GM23338 (cell line): ENCODE measurements at places on chromosomes 7 and 10.
A peak's percentile ranks its signal among the peaks of the same experiment; 100 is the strongest.

GRCh38 chr7:12369756-12370155 is 33.9 kb downstream of the VWDE start:
- DNase-seq, result no peak

- no peak for DNase-seq
Observed at GRCh38 chr7:33061282-33061937, 1.2 kb downstream of the NT5C3A start.

DNA sequence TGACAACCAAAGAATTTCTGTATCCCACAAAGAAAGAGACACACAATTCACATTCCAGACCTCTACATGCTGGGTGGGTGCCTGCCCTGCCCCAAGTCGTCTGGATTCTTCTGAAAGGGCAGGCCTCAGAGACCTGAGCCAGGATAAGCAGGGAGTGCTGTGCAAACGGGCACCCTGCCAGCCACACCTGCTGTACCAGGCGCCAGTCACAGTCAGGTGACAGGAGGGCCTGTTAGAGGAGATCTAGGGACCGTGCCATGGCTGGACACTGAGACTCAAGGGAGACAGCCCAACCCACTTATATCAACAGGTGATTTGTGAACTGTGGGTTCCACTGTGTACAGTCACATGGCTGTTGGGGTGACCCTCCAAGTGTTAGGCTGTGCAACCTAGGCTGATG is 103.1 kb upstream of the AFAP1L2 start:
- DNase-seq, result no peak

- DNase-seq, result peak; percentile 9
Observed at GRCh38 chr7:143504937-143505297, 27.2 kb downstream of the TAS2R41 start.

GRCh38 chr7:522071-522950 is 2.7 kb upstream of the PDGFA start:
- peak; percentile 55 for DNase-seq

DNA sequence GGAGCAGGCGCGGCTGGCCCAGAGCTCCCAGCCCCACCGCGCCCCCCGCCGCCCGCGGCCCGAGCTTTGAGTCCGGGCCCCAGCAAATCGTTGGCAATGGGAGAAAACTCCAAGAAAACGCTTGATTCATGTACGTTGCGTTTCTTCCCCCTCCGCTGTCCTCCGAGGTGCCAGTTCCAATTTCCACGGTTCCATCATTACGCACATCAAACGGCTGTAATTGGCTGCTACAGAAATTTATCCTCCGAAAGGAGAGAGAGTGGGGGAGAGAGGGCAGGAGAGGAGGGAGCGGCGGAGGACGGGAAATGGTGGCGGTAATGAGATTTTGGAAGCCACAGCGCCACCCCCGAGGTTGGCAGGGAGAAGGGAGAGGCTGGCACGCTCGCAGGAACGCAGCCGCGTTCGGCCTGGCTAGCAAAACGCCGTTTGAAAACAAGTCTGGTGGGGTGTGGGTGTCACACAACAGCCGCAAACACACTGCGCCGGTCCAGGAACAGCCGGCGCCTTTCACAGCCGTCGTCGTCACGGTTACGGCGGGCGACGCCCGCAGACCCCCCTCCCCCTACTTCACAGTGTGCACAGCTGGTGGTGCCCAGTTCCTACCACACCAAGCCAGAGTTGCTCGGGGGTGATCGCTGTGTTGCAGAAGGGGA is 57.5 kb downstream of the UNCX start:
- DNase-seq, result peak; percentile 41

- no peak for DNase-seq
Observed at GRCh38 chr7:86720306-86720705, 76.6 kb downstream of the GRM3 start.

DNA sequence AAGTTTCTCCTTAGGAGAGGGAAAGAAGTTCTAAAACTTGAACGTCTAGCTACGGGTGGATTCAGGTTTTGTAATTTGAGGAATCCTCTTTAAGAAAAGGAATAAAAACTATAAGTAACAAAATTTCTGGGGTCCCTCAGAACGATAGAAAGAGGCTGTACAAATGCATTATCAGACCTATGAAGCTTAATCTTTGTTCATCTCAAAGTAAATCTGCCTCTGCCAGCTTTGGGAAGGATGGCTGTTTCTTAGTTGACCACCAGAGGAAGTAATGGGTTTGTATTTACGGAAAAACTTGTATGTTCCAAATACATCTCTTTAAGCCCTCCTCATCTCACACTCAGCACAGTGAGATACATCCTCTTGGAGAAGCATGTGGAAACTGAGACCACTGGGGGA is 864 bp downstream of the PSTK start:
- peak; percentile 69 for DNase-seq

- no peak for DNase-seq
Observed at GRCh38 chr7:676972-677385, 49.5 kb upstream of the DNAAF5 start.

GRCh38 chr7:128215281-128215680 is 25.8 kb upstream of the LEP start:
- no peak for DNase-seq

- DNase-seq, result no peak
Observed at GRCh38 chr10:52486840-52487611, 172.9 kb downstream of the DKK1 start.

DNA sequence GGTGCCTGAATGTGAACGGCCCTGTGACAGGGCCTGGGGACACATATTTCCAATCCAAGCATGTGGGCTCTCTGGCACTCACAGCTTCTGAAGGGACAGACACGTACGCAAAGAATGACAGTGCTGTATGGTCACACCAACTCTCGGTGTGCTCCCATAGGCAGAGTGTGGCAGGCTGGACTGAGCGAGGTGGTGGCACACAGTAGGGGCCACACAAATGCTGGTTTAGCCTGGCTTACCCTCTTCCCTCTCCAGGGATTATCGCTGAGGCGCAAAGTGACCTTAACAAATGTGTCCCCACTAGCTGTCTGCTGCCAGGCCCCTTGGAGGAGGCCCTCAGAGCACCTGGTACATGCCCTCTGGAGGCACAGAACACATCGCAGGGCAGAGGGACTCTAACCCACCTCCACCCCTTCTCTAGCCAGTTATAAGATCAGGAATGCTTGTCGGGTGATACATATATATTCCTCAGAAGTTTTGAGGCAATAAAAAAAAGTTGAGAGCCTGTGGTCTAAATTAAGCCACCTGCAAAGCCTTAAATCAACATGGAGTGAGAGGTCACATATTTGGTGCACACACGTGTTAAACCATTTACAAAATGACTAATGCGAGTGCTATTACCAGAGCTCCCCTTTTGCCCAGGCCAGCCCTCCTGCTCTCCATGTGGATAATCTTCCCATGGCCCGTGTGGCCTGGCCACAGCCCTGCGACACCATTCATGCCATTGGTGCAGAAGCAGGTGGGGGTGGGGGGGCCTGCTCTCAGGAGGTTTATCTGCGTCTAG is 262.8 kb upstream of the GRB10 start:
- DNase-seq, result no peak

DNA sequence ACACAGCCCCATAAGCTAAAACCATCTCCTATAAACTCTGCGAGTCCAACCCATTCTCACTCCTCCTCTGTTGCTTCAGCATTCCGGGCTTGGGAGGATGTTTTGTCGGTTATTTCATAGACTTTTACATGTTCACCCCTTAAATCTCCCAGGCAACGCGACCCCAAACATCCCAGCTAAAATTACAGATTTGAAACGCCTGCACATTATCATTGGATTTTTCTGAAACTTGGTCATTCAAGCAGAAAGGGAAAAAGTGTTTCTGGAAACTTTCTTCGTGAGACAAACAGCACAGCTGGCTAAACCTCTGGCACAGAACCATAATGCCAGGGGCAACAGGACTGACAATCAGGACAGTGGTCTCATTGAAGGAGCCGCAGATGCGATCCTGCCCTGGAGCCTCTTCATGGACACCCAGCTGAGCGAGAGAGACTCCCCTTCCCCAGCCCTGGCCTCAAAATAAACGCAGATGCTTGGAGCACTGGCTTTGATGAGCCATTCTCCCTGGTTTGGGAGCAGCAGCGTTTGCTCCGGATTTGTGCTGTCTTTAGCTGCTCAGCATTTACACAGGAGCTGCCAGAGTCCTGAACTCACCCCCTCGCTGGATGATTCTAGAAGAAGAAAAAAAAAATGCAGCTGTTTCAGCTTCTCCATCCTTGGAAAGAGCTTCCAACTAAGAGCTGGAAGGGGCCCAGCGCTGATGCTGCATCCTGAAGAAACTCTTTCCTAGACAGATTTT is 30.1 kb downstream of the AFAP1L2 start:
- DNase-seq, result no peak

DNA sequence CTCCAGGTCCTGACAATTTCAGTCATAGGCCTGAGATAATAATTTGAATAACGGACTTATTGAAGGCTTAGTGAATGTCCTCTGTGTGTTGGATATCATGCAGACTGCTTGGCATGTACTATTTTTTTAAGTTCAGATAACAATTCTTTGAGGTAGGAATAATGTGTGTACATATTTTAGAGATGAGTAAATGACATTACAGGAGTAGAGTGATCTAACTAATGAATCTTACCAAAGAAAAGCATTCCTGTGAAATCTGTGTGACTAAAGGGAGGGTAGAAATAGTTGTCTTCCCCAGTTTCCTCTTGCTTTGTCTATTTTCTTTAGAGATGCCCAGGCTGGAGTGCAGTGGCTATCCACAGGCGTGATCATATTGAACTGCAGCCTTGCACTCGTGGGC is 391.8 kb upstream of the ETV1 start:
- no peak for DNase-seq

DNA sequence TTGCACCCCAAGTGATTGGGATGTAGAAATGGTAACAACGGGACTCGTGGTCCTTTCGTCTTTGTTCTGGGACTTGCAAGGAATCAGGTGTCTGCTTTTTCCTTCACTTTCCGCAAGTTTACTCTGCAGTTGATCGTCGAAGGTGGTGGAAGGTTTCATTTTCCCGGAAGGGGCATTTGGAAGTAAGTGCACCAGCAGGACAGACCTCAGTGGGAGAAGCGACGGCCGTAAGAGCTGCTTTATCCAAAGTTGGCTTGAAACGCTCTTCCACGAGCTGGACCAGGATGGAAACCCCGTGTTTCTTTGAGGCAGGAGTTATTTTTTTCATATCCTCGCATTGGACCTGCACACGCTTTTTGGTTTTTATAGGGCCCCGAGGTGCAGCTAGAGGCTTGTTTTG is 1.2 kb downstream of the BRI3 start:
- DNase-seq, result no peak

DNA sequence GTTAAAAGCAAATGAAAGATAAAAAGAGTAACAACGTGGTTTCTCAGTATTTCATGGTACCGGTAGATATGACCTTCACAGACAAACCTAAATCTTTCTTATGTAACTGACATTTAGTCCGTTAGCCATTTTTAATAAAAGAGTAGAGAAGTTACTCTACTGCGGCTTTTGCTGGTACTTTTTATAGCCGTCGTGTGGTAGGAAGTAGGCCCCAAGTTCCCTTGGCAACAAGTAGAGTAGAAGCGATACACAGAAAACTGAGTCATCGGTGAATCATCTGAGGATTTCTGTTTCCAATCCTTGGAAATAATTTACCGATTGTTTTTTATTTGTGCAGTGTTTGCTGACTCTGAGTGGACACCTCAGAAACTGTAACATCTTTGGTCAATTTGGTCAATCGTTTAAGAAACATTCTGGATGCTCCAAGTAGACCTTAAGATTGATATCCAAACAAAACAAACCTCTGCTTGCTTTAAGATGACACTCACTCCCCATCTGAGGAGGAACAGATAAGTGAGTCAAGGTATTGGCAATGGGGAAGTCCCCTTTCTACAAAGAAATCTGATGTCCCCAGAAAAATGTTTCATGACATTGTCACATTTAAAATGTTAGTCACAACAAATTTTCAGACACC is 63.9 kb upstream of the AHR start:
- DNase-seq, result peak; percentile 2

GRCh38 chr7:2248984-2249694 is 7.1 kb downstream of the NUDT1 start:
- peak; percentile 52 for DNase-seq

GRCh38 chr10:132812520-132812919 is 26.6 kb upstream of the NKX6-2 start:
- no peak for DNase-seq

DNA sequence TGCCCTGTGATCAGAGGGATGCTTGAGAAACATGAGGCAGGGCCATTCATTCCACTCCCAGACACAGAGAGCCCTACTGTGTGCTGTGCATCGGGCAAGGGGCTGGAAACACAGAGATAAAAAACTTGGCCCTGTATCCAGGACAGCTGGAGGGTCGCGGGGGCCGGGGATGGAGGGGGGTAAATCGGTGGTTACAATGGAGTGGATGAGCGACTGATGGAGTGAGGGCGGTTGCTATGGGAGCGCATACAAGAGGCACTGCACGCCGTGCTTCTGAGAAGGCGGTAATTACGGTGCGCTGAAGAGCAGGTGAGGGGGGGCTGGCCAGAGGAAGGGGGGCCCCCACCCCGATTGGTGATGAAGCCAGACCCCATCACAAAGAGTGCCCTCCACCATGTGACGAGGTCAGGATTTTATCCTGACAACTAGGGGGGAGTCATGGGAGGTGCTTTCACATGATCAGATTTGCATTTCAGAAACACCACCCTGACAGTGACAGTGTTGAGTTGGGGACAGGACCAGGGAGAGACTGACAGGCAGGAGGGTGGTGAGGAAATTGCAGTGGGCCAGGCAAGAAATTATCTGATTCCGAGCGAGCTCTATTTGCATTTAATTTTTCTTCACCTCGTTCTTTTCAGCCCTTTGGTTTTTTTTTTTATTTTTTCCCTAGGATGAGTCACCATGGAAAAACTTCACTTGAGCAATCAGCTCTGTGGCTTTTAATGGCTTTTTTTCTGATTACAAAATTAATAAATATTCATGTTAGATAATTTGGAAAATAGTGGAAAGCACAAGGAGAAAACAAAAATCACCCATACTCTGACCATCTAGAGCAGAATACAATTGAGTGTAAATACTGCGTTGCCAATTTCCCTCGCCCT is 7.8 kb downstream of the CPA5 start:
- DNase-seq, result no peak

GRCh38 chr10:74936577-74937265 is 110.3 kb downstream of the KAT6B start:
- no peak for DNase-seq

GRCh38 chr10:821322-821721 is 110.2 kb downstream of the LARP4B start:
- no peak for DNase-seq

- DNase-seq, result no peak
Observed at GRCh38 chr10:118918587-118918986, 110.9 kb upstream of the NANOS1 start.
